ENCODE measurements at places on chromosomes 16 and 17.
A peak's percentile ranks its signal among the peaks of the same experiment; 100 is the strongest.

DNA sequence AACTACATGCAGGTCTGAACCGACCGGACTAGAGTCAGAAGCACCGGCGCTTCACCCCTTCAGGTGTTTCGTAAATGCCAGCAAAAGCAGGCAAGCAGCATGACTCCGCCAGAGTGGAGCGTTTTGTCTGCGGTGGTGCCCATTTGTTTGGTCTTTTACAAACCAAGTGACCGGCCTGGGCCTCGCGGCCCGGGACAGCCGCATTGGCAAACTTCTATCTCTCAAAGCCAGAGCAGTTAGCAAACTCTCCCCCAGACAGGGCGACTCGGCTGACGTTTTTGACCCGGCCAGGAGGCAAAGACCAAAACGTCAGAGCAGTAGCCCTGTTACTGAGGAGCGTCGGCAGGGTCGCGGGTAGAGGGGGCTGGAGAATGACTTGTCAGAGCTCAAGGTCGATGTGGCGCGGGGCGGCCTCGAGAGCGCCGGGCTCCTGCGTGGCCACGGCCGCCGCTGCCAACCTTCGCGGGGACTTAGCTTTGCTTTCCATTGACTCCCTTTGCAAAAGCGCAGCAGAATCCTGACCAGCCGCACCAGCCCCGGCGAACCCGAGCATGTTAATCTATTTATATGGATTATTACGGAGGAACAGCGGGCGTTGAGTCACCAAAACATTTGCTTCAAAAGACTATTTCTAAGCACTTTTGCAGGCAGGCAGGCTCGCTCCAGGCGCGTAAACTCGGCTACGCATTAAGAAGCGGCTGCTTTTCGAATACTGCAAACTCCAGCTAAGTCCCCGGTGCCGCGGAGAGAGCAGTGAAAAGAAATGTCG, 763 bp upstream of the SOX9 start:
- DNase-seq: no peak

GRCh38 chr16:4647644-4647980, 23.0 kb downstream of the MGRN1 start:
- DNase-seq: no peak

DNA sequence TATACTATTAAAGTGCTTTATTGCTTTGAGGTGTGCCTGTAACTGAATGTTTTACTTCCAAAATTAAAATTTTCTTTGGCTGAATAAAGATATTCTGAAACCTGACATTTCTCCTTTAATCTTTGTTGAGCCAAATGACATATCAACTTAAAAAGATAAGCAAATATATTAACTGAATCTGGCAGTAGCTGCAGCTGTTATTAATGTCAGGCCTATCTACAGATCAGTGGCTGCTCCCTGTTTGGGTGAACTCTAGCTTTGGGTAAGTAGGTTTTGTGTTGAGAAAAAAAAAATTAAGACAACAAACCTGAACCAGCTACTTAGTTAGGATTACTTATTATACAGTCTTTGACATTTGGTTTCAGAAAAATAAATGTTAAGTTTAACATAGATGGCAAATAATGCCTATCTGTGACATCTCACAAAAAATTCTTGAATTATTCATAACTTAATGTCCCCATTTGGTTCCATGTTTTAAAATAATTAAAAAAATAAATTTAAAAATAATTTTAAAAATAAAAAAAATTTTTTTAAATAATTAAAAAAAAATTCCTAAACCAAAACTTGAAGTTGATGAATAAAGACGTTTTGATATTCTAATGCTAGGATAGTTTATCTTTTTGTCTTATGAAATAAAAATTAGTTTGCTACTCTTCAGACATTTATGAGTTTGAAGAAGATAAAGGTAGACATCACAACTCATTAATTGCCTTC, 19.8 kb downstream of the CPD start:
- DNase-seq: no peak

DNA sequence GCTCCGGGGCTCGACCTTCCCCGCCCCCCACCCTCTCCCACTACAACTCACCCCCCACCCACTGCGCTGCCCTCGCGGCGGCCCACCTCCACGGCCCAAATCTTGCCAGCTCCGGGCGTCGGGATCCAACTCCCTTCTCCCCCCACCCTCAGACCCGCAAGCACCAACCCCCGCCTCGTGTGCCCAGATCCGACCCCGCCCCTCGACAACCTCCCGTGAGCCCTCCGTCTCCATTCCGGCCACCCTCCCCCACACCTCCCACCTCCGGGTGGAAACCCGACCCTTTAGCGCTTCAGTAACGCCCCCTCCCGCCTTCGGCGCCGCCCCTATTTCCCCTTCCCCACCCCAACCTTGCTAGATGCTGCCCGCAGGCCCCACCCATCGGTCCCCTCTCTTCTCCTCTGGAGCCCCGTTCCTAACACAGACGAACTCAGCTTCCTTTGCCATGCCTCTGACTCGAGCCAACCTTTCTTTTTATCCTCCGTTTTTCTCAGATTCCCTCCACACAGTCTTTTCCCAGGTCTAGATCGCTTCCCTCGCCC, 717 bp downstream of the UBE2Z start:
- DNase-seq: peak; percentile 84

DNA sequence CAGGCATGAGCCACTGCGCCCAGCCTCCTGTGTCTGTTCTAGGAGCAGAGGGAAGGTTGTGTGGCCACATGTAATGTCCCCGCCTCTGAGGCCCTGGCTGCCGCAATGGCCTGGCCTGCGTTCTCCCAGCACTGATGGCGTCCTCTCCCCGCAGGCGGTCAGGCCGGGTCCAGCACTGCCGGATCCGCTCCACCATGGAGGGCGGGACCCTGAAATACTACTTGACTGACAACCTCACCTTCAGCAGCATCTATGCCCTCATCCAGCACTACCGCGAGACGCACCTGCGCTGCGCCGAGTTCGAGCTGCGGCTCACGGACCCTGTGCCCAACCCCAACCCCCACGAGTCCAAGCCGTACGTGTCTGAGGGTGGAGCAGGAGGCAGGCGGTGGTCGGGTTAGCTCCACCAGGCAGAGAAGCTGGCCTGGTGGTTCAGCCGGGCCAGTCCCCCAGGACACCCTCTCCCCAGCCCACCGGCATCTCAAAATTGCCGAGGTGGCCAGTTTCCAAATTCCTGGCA, 100.8 kb downstream of the SDR42E1 start:
- DNase-seq: no peak

DNA sequence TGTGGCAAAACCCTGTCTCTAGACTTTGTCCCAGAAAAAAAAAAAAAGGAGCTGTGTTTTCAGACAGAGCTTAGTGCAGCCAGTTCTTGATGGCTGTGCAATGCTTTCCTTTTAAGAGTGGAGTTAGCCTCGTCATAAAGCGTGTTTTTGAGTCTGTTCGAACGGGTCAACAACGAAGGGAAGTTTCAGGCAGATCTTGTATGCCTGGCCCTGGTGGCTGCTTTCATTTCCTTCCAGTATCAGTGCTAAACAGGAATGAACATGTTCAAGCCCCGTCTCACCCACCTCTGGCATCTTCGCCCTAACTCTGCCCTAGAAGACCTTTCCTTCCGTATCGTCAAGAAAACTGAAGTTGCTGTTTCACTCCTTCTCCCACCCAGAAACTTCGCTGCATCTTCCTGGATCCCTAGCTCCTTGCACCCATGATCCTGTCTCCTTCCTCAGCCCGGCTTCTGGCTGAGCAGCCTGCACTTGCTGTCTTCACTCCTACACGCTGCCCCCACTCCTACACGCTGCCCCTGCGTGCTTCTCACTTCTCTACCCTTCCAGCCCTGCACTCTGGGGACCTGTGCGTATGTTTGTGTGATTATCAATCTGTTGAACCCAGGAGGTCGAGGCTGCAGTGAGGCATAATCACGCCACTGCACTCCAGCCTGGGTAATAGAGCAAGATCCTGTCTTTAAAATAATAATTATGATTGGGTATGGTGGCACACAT, 55.3 kb downstream of the USP10 start:
- DNase-seq: no peak

- DNase-seq: no peak
These were observed 33.0 kb downstream of the ANKFN1 start for GRCh38 chr17:56186222-56186786.

GRCh38 chr16:2712063-2712441, 8.0 kb downstream of the PRSS27 start:
- DNase-seq: no peak

DNA sequence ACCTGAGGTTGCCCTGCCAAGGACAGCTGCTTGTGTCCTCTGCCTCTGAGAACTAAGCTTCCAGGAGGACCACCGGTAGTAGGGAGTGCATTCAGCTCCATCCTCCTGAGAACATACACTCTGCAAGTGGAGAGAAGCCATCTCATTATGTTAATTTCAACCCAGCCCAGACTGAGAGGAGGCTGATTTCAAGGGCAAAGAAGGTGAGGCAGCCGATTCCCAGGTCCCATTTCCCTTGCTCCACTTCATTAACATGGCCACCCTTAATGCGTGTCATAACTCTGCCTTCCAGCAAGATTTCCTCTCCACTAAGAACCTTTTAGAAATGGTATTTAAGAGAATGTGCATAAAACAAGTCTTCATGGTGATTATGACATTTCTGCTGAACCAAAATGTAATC, 72.5 kb downstream of the CDH13 start:
- DNase-seq: no peak

- peak; percentile 71 for DNase-seq
These were observed 137.7 kb upstream of the CORO6 start for GRCh38 chr17:29760279-29761039.

DNA sequence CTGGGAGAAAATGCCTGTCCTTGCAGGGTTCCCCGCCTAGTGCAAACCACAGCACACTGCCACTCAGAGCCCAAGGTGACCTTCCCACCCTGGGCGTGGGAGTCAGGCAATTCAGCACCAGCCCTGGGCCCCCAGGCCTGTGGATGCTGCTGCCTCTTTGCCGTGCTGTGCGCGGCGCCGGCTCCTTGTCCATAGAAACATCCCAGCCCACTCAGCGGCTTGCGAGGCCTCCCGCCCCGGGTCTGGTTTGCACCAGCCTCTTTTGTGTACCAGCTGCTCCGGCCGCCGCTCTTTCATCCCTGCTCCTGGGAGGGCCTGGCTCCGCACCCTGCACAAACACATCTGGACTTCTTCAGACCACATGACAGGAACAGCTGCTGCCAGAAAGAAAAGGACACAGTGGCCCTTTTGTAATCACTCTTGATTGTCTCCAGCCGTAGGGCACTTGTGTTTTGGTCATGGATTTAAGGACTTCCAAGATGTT, 75.4 kb upstream of the SDK2 start:
- no peak for DNase-seq

GRCh38 chr17:58351182-58351581, 819 bp downstream of the SUPT4H1 start:
- no peak for DNase-seq

- no peak for DNase-seq
These were observed 41.6 kb upstream of the IRX6 start for GRCh38 chr16:55282441-55282840.

DNA sequence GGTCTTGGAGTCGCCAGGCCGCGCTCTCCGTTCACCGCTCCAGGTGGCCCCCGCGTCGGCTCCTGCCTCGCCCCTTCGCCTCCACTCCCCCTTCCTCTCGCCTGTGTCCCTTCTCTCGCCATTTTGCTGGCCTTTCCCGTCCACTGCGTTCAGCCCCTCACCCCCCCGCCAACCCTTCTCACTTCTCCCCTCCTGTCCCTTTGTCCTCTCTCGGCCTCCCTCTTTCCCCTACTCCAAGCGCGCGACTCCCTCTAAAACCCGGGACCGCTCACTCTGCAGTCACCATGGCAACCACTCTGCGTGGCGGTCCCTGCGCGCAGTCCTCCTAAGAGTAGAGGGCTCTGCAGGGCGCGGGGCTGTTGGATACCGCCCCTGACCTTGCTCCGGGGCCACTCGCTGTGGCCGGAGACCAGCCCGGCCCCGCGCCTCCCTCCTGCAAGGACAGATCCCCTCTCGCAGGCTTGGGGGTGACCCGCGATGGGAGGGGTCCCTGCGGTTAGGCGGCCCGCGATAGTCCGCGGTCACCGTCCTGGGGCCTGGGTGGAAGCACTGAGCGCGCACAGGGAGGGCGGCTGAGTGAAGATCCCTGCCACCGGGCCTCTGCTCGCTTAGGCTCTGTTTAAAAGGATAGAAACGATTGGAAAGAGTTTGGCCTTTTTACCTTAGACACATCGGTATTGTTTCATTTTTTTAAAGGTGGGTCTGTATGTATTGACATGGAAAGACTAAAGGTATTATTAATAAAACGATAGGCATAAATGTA, 454 bp downstream of the CCDC40 start:
- DNase-seq: peak; percentile 27

DNA sequence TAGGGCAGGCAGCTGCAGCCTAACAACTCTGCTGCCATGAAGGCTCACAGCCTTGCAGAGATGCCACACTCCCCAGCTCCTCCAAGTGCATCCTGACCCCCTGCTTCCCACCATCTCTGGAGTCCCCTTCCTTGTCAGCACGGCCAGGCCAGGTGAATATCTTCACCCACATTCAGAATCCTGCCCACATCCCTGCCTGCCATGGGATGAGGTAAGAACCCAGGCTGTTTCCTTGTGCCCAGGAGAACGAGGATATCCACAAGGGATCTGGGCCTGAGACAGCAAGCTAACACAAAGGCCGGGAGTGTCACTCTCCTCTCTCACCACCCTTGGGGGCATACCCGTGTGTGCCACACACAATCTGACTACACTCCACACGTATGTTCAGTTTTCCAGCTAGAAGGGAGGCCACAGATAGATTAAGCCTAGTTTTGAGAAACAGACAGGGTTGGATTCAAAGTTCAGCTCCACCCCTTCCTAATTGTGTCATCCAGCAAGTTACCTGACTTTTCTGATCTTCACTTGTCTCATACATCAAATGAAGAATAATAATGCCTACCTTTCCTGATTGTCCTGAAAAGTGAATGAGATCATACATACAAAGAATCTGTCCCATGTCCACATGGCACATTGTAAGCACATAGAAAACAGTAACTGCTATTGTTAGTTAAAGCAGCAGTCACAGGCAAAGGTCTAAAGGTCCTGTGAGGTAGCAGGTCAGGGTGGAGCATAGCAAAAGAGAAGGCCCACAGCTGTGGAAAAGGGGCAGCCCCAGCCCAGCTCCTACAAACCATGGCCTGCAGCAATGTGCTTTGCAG, 17.4 kb upstream of the SUPT4H1 start:
- DNase-seq: no peak

DNA sequence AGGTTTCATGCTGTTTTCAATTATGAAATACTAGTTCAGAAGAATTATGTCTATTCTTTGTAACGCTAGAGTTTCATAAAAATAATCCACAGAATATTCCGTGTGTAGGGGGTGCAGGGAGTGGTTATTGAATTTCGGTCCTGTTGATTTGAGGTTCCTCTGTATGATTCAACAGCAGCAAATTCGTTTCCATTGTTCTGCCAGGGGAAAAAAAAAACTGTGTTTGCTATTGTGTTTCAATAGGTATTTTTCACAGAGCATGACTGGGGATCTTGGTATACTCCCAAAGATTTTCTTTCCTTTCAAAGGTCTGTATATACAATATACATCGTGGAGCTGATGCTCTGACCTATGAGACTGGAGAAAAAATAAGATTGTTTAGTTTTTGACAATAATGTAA, 15.8 kb downstream of the SHISA9 start:
- DNase-seq: no peak

Data from CD8-positive, alpha-beta memory T cell (primary cell).